ENCODE measurements at places on chromosomes 13 and 19.

DNA sequence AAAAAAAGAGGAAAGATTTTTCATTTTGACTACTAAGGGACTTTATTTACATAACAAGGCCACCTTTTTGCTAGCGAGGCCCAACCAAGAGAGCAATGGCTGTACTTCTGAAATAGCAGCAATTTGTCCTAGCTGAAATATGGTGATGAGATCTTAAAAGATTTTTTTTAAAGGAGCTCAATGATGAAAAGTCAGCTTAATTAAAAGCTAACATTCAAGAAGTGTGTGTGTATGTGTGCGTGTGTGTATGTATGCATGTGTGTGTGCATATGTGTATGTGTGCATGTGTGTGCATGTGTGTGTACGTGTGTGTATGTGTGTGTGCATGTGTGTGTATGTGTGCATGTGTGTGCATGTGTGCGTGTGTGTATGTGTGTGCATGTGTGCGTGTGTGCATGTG lies 24.6 kb upstream of the TM9SF2 start:
- DNase-seq: no peak

DNA sequence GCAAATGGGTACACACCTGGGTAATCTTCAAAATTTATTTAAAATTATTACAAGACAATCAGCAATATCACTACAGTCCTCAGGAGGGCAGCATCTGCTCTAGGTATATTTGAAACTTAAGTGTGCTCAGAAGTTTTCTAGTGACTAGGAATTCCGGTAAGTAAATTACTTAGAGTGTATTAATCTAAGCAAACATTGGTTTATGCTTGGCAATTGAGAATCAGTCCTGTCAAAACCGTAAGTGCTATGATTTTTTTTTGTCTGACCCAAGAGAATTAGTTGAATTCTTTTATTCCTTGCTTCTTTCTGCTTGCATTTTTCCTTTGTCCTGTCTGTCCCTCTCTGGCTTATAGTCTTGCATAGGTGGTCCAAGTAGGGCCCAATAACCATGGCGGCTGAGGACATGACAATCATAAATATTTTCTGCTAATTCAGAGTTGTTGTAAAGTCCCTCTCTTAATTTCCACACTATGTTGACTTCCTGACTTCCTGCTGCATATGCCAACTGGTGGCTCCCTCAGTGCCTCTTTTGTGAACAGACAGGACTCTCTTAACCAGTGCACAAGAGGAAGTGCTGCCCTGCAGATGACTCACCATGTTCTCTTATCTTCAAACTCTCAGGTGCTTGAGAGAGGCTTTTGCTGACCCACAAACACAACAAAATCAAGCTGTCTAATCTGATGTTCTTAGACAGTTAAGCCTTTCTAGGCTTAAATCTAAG lies 82.2 kb downstream of the SLAIN1 start:
- peak; percentile 47 for DNase-seq

DNA sequence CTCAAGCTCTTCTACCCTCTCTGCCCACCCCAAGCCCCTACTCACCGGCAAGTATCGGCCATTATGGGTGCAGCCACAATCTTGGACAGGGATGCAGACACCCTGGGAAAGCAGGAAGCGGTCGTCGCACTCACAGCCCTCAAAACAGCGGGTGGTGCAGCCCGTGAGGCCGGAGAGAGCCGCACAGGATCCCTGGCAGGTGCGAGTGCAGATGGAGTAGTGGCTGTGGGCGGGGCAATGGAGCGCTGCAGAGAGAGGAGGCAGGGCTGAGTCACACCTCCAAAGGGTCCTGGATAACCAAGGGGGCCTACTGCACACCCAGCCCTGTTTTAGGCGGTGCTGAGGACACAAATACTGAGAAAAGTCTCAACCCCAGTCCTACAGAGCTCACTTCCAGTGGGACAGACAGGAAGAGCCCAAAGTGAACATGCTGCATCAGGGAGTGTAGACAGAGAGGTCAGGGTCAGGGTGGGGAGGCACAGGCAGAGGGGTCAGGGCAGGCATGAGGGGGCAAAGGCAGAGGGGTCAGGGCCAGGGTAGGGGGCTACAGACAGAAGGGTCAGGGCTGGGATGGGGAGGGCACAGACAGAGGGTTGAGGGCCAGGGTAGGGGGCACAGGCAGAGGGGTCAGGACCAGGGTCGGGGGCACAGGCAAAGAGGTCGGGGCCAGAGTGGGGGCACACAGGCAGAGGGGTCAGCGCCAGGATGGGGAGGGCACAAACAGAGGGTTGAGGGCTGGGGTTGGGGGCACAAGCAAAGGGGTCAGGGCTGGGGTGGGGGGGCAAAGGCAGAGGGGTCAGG lies 24.2 kb upstream of the FBL start:
- DNase-seq: no peak

- no peak for DNase-seq
Observed at GRCh38 chr19:7575434-7576040, 20.1 kb upstream of the CAMSAP3 start.

DNA sequence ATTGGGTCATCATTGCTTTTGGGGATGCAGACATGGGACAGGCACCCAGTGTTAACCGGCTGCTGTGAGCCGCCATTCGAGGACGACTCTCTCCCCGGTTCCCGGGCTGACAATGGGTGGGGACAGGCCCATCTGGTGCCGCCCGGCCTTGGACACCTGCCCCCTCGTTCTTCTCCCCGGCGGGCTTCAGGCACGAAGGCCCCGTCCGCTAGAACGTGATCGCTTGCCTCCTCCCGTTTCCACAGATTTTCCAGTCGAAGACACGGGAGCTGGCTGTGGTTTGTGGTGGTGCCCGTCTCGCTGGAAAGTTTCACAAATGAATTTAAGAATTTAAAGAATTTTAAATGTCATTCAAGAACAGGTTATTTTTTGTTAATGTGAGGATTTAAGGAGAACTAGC lies 2.0 kb downstream of the PALM start:
- no peak for DNase-seq

DNA sequence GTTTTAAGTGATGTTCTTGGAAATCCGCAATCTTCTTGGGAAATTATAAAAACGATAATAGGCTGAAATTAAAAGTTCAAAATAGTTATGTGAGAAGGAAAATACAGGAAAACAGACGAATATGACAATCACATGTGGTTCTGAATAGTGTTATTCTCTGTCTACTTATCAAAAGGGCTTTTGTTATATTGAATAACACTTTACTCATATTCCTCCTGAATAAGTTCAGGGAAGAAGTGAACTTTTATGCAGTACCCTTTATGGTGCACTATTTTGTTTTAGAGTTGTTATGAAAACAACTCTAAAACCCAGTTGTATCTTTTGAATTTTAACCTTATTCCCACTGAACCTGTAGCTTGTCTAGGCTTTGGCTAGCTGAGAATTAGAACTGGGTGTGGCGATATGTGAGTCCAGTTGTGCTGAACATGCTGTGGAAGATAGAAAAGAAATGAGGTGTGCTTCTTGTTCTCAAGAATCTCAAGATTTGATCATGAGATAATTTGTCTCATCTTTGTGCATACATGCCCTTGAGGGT lies 384.4 kb downstream of the LMO7 start:
- no peak for DNase-seq
